ENCODE measurements at places on chromosomes 11 and 22.

DNA sequence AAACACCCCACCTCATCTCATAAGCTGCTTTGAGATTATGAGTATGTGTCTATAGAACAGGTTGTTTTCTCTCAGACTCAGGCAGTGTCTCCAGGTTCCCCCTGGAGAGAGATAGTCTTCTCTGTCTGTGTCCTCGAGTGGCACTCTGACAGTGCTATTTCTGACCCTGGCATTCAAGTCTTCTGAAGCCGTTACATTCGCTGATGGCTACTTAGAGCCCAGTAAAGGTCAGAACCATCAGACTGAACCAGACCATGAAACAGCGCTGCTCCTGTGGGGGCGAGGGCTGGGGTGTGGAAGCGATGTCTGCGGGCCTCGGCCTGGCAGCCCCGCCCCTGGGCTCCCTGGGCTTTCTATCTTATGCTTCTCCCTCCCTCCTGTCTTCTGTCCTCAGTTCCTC lies 23.5 kb downstream of the SHISA8 start:
- no peak for DNase-seq

DNA sequence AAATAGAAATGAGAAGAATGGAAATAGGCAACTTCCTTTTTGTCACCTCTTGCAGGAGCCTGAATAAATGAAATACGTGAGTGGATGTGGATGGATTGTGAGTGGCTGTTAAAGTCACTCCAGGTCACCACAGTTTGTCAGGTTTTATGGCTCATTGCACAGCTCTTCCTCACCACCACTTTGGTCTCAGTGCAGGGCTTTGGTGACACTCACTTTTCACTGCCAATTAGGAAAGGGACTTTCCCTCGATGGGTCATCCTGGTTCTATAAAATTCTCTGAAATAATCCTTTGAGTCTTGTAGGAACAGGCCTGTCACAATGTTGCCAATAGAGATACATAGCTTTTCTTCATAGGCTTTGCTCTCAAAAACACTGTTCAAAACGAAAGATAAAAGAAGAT lies 172.4 kb upstream of the C11orf87 start:
- no peak for DNase-seq

GRCh38 chr11:79670882-79671281 lies 230.1 kb upstream of the TENM4 start:
- no peak for DNase-seq

GRCh38 chr22:25692397-25693267 lies 49.4 kb upstream of the MYO18B start:
- DNase-seq: no peak

GRCh38 chr11:61766353-61766841 lies 14.0 kb downstream of the MYRF start:
- DNase-seq: no peak

DNA sequence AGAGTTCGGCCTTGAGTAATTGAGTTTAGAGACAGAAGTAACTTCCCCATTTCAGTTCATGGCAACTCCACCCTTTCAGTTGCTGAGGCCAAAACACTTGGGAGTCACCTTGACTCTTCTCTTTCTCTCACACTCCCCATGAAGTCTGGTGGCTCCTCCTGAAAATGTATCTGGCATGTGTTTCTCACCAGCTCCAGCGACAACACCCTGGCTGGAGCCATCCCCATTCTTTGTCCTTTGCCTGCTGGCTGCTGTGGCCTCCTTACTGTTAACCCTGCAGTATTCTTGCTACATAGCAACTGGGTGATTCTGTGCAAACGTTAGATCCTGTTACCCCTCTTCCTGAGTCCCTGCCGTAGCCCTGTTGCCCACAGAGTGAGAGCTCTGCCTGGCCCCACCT lies 23.8 kb downstream of the SLC6A5 start:
- no peak for DNase-seq

DNA sequence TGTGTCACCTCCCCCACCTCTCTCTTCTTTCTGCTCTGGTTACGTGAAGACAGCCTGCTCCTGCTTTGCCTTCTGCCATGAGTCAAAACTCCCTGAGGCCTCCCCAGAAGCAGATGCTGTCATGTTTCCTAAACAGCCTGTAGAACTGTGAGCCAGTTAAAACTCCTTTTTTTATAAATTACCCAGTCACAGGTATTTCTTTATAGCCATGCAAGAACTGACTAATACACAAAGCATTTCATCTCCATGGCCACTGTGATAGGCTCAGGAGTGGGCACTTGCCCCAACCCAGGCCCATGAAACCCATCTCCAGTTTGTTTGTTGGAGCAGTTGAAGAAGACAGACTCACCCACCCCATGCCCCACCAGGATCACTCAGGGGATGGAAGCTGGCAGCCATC lies 253.3 kb upstream of the ISX start:
- peak; percentile 72 for DNase-seq

GRCh38 chr11:115887727-115888126 lies 383.5 kb upstream of the CADM1 start:
- DNase-seq: no peak

- DNase-seq: no peak
These were observed 40.2 kb downstream of the CELF1 start for GRCh38 chr11:47512701-47513100.

GRCh38 chr11:34300026-34300925 lies 57.5 kb downstream of the ABTB2 start:
- no peak for DNase-seq

DNA sequence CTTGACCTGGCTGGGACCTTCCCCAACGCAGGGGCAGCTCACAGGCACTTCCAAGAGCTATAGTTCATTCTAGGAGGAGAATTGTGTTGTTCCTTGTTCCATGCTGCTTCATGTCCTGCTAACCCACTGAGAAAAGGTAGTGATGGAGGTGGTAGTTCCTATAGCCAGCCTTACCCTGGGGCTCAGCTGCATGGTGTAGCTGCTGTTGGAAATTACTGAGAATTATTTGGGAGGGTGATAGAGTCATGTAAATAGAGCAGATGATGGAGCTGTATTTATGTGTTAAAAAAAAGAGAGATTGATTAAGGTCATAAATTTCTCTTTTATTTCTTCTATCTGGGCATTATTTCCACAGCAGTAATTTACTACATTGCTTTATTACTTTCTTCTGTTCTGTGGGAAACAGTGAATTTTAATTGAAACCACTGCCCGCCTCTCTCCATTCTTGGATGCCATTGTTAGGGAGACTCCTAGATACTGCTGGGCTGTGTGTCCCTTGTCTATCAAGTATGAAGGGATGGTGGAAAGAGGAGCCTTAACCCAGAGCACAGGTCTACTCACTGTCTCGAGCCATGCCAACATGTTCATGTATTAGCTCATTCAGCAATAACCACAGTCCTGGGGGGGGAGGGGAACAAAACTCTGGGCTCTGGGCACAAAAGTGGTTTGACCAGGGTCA lies 309.2 kb downstream of the FAT3 start:
- DNase-seq: no peak

- no peak for DNase-seq
These were observed 256.5 kb downstream of the GUCY1A2 start for GRCh38 chr11:106761745-106762144.

DNA sequence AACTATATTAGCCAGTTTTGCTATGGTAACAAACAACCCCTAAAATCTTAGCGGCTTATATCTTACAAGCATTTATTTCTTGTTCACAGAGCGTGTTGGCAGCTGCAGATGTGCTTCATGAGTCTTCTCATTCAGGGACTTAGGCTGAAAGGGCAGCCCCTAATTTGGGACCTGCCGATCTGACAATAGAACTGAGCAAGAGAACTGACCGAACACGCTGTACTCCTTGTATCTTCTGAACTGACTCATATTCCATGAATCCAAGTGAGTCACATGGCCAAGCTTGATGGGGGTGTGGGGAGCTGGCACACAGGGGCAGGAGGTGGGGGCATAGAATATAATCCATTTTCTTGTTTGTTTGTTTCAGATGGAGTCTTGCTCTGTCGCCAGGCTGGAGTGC lies 481.7 kb upstream of the CADM1 start:
- no peak for DNase-seq

DNA sequence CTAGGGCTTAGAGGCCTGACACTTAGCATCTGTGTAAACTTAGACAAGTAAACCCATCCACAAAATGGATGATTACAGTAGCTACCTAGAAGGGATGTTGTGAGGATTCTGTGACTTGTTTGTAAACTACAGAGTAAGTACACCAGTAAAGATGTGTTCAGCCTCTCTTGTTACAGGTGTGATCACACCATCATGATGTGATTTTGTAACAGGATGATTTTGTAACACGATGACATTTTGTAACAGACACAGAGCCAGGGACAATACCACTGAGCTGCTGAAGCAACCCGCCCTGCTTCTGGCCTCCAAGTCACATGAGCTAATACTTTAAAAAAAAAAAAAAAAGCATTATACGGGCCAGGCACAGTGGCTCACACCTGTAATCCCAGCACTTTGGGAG lies 17.0 kb downstream of the FADD start:
- no peak for DNase-seq

DNA sequence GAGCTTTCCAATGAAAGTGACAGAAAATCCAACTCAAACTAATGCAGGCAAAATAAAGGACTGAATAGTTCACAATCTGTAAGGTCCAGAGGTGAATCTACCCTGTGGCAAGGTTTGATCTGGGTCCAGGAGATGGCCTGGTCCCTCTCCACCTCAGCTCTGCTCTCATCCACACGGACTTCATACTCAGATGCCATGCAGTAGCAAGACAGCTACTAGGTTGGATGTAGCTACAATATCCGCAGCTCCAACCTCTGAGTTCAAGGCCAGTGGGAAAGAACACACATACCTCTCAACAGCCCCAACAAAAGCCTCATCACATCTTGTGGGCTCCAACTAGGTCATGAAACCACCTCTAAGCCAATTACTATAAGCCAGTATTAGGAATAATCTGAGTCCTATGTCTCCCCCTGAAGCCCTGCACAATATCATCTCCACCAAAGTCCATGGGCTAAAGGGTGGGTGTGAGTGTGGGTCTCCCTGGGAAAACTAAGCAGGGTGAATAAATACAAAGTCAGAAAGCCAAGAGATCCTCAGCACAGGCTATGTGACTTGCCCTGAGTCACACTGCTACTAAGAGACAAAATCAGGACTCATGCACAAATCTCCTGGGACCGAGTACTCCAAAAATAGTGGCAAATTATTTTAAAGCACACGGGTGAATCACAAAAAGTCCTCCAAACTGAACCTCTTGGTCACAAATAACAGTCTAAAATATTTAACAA lies 78.8 kb downstream of the LARGE1 start:
- no peak for DNase-seq

DNA sequence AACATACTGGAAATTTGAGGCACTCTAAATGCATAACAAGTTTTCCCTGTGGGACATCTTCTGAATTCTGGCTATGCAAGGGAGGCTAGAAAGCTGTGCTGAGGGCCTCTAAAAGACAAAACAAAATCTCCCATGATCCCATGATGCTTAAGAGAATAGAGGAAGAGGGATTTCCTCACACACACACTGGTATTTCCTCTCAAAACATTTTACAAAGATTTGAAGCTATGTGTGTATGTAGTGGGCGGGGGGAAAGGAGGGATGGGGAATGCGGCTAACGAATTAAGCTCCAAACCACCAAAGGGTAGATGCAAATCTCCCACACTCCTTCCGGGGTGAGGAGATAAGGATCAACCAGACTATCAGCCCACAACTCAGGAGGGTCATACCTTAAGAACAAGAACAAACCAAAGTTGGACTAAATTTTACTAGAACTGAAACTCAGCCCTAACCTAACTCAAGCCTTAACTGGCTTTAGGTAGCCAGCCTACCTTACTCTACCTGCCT lies 6.0 kb downstream of the OR2AT4 start:
- DNase-seq: no peak

DNA sequence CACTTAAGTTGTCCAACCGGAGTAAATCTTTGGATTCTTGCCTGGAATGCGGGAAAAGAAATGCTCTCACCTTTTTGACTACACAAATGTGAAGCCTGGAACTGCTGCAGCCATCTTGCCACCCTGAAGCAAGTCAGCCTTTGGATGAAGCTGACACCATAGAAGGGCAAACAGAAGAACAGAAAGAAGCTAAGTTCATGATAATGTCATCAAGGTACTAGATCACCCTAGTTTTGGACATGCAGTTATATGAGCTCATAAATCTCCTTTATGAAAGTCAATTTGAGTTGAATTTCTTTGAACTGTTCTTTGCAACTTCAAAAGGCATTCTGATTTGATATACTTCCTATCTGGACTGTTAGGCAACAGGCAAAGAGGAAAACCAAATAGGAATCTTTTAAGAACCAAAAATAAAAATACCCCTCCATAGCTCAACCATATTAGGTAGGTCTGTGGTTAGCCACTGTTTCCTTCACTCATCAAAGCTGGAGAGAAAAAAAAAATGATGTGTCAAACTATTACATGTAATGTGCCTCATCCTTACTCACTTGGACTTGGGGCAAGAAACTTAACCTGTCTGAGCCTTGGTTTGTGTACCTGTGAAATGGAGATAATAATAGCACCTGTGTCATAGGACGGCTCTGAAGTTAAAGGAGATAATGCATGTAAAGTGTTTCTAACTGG lies 91.9 kb downstream of the WT1 start:
- DNase-seq: no peak

DNA sequence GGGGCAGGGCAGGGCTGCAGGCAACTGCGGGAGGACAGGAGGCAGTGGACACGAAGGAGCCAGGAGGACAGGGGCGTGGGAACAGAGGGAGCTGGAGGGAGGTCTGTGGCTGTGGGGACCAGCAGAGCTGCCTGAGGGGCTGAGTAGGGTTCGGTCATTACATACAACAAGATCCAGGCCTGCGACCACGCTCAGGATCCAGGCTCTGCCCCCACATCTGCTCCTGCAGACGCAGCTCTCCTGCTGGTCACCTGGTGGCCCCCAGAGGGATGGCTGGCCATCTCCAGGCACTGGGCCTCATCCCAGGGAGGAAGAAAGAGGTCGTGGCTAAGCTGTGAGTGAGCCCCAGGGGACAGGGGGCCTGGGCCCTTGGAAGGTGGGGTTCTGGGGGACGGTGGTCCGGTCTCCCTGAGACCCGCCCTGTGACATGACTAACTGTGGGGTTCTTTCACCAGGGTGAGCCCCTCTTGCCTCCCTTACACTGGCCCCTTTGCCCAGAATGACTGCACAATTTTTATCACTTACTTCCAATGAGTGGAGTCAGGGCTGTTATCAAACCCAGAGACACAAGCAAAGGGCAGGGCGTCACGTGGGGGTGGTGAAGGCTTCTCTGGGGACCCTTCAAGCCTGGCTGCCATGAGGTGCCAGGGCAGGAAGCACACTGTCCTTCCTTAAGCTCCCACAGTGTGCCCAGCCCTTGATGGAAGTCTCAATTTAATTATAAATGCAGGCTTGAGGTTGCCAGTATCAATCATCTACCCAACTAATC lies 6.7 kb upstream of the APOBEC3A start:
- no peak for DNase-seq

- DNase-seq: no peak
These were observed 7.9 kb downstream of the PAMR1 start for GRCh38 chr11:35517481-35517880.

- peak; percentile 96 for DNase-seq
These were observed 46.6 kb downstream of the MTMR2 start for GRCh38 chr11:95877291-95877690.

DNA sequence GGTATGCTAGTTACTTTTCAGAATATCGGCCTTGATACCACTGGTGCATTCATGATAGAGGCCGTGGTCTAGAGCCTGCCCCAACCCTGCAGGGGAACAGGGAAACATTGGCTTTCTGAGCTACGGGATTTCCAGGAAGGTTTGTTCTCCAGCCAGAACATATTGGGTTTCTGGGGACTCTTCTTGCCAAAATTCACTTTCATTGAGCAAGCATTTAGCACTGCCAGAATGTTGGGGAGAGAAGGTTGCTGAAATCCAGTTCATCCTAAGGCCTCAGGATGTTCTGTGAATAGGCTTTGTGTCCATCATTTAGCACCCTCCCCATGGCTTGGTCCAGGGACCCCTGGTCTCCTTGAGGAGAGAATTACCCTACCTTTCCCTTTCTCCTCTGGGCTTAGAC lies 36.7 kb downstream of the DRG1 start:
- DNase-seq: no peak

Data from epithelial cell of proximal tubule (primary cell).